ENCODE measurements at places on chromosomes 2 and 18.
A peak's percentile ranks its signal among the peaks of the same experiment; 100 is the strongest.

GRCh38 chr2:38665854-38666555 is at the start of gene GALM:
TSS of gene GALM (plus strand) at chr2:38666114. CDS start at chr2:38666162, 48 bp downstream.
- peak; percentile 93 for DNase-seq

- DNase-seq: peak; percentile 14
These were observed 458 bp downstream of the HYCC2 start for GRCh38 chr2:201070948-201071478.

DNA sequence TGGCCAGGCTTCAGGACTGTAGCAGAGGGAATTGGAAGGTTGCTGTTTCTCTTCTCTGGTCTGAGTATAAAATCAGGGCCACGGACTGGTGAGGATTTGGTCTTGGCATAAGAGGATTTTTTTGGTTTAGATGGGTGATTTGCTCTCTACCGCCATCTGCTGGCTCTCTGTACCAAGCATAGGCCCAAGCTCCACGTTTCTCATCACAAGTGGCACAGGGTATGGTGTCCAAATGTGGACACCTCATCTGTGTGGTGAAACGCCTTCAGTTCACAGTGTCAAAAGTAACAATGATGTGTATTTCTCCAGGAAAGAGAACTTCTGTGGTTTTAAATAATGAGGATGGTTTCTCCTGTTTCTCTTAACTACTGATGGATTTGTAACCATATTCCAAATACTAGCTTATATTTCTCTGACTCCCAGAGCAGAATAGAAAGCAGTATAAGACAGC is 115.1 kb downstream of the EML6 start:
- peak; percentile 64 for DNase-seq

DNA sequence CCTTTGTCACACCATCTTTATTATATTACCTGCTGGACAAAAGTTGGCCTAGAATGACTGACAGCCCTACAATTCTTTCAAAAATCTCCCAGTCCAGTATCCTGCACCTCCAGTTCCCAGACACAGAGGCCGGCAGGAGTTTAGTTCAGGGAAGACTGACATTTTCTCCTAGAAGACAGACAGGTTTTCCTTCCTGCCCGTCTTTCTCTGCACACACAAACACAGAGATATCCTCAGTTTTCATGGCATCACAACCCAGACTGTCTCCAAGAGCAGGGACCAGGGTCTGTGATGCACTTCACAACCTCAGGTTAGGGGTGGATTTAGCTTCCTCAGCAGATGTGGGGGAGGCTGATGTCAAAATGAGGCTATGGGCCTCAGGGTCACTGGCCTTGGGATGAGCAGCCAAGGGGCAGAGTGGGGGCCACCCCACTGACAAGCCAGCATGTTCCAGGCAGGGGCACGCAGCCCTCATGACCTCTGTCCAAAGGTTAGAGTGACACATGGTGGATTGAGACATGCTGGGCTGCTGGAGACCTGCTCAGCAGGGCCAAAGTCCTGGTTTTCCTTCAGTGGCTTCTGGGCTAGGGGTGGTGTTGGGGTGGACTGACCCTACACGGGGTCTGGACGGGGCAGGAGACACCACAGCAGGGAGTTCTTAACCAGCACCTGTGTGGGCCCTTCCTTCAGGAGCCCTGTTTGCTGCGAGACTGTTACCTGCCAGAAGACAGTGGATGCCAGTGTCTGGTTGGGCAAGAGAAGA is 70.5 kb downstream of the SFXN5 start:
- DNase-seq: no peak

- DNase-seq: no peak
These were observed 52.7 kb upstream of the ODC1 start for GRCh38 chr2:10500601-10501361.
